Thoracic aorta (tissue), 2 donors: ENCODE measurements at places on chromosomes 16 and 17. TPM values are rescaled to one million over a fixed set of nuclear protein-coding genes. Genes with fewer than 3 reads are reported as not detected.

DNA sequence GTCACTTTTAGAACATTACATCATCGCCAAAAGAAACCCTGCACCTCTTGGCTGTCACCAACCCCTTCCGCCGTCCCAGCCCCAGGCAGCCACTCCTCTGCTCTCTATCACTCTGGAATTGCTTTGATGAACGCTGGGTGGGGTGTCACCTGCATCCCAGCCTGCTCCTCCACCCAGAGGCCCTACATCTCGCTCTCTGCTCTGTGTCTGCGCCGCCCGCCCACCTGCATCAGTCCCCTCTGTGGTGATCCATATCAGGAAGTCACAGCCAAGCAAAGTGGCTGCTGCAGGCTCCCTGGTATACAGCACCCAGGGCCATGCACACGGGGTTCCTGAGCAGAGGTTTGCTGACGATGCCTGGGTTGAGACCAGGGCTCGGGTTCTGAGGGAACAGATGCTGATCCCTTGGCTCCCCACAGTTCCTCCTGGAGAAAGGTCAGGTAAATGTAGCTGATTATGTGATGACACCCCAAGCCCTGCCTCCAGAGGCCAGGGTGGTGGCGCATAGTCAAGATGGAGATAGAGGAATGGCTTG is 30.8 kb downstream of the MPRIP start:
- no peaks in the 10 kb centered on the region for H3K27me3 ChIP-seq
- DNase-seq = no peak

GRCh38 chr17:10117581-10118001 is 80.8 kb downstream of the GAS7 start:
- H3K27ac ChIP-seq = no peak overlapping the region
- H3K36me3 ChIP-seq = no peaks in the 10 kb centered on the region
- H3K4me3 ChIP-seq = no peak overlapping the region

- no peaks in the 10 kb centered on the region for H3K4me1 ChIP-seq
- no peak for DNase-seq
Measured at GRCh38 chr17:65488665-65489064, 72.8 kb downstream of the AXIN2 start.

- H3K27ac ChIP-seq = no peak overlapping the region
- DNase-seq = no peak
- H3K4me3 ChIP-seq = no peak overlapping the region
Measured at GRCh38 chr16:16868727-16869126, 489.8 kb downstream of the NPIPA7 start.

DNA sequence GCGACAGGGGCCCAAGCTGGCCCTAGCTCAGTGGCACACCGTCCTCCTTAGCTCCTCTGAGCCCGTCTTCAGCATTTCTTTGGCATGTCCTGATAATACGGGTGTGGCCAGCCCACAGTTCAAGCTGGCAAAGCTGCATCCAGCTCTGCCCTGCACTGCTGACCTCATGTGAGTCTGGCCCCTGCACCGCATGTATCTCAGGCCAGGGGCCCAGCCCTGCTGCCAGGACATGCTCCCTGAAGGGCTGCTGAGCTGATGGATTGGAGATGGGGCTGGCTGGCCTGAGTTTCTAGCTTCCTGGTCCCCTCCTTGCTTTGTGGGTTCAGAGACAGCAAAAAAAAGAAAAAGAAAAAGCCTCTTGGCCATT is 2.4 kb downstream of the DOC2B start:
- peak overlapping the region; percentile 53 for H3K4me3 ChIP-seq
- no peak for DNase-seq

DNA sequence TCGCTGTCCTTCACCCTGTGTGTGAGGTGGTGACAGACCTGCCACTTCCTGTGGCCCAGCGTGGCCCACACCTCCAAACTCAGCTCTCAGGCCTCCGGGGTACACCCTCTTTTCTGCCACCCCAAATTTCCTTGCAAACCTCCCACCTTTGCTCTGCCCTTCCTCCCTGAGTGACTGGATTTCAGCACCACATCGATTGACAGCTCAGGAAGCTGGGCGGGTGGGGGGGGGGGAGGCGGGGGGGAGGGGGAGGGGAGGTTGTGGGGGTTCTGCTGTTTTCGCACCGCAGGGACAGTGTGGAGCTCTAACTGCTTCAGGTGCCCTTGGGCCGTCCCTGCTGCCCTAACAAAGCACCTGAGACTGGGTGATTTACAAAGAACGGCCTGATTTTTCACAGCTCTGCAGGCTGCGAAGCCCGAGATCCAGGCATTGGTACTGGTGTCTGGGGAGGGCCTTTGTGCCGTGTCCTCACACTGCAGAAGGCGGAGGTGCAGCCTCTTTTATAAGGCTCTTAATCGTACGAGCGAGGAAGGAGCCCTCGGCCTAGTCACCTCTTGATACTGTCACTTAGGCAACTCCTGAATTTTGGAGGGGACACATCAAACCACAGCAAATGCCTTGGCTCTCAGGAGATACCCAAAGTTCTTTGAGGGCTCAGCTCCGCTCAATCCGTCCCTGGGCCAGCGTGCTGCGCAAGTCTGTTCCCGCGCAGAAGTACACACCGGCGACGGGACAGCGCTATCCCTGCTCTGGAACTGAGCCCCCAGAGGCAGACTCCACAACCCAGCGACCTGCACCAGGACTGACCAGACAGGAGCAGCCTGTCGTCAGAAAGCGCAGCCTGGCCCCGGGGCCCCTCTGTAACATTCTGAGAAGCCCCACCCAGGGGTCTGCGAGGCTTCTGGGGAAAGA is 3.6 kb downstream of the NDUFAF8 start:
- peaks cover 19% of the 10 kb centered on the region for H3K4me1 ChIP-seq
- DNase-seq = no peak
- no peaks in the 10 kb centered on the region for H3K27me3 ChIP-seq
- H3K36me3 ChIP-seq = no peaks in the 10 kb centered on the region
- H3K27ac ChIP-seq = no peak overlapping the region
- H3K4me3 ChIP-seq = no peak overlapping the region

- H3K4me1 ChIP-seq = no peaks in the 10 kb centered on the region
- no peak overlapping the region for H3K27ac ChIP-seq
- no peak for DNase-seq
- H3K4me3 ChIP-seq = no peak overlapping the region
Measured at GRCh38 chr17:41212524-41213169, 13.8 kb upstream of the KRTAP9-2 start.

DNA sequence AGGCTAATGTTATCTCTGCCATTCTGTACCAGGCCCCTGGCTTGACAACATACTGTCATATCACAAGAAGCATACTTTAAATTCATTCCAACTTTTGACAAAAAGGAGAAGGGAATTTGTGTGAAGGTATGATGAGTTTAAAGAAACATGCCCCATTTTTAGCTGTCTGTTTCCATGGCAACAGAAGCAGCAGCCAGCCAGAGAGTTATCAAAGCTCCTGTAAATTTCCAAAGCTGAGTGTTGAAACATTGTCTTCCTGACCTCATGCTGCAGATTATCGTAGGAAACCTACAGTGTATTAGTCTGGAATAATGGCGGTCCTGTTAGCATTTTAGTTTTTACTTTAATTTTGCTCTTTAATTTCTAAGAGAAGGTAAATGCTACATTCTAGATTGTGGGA is 124.9 kb downstream of the MRTFB start:
- H3K27ac ChIP-seq = no peak overlapping the region
- no peaks in the 10 kb centered on the region for H3K27me3 ChIP-seq
- H3K4me1 ChIP-seq = peaks cover 4% of the 10 kb centered on the region
- no peaks in the 10 kb centered on the region for H3K36me3 ChIP-seq
- H3K4me3 ChIP-seq = no peak overlapping the region
- DNase-seq = no peak

- no peak for DNase-seq
- no peak overlapping the region for H3K27ac ChIP-seq
- H3K27me3 ChIP-seq = no peaks in the 10 kb centered on the region
- H3K4me1 ChIP-seq = no peaks in the 10 kb centered on the region
- H3K36me3 ChIP-seq = no peaks in the 10 kb centered on the region
- H3K4me3 ChIP-seq = no peak overlapping the region
Measured at GRCh38 chr17:205148-205669, 23.8 kb upstream of the DOC2B start.

DNA sequence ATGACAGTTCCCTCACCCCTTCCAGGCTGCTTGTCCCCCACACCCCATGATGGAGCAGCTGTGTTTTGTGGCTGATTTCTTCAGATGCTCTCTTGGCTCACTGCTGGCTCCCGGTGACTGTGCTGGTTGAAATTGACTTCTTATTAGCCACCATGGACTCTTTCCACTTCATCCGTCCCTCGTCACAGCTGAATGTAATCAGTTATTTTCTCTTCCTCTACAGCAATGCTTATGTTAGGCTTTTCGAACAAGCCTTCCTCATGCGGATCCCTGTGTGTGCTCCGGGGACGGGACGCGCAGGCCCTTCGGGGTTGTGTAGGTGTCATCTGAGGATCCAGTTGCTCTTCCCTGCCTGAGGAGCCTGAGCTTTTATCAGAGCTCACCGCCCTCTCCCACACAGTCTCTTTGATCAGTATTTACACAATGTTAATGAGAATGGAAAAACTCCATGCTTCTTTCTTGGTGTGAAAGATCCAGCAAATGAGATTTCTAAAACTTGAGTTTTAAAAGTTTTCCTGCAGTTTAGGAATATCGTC is 87.5 kb downstream of the RPTOR start:
- no peak for DNase-seq
- no peaks in the 10 kb centered on the region for H3K27me3 ChIP-seq
- no peak overlapping the region for H3K27ac ChIP-seq
- no peaks in the 10 kb centered on the region for H3K36me3 ChIP-seq

DNA sequence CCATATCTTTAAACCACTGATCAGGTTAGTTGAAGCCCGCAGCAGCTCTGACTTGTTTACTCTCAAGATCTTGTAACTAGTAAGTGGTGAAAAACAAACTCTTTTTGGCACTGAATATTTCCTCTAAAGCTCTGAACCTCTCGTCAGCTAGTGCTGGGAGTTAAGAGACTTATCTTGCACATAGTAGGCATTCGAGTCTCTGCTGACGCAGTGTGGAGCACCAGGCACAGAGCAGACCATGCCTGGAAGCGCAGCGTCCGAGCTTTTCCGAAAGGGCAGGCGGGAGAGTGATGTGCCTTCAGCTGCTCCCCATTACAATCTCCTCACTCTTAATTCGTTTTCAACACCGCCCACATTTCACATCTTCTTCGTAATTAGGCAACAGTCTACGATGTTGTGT is 63.0 kb downstream of the SMG6 start:
- no peaks in the 10 kb centered on the region for H3K36me3 ChIP-seq
- H3K27me3 ChIP-seq = no peaks in the 10 kb centered on the region
- no peak for DNase-seq
- no peak overlapping the region for H3K4me3 ChIP-seq

GRCh38 chr16:56871172-56871593 is 6.2 kb downstream of the SLC12A3 start:
- no peaks in the 10 kb centered on the region for H3K27me3 ChIP-seq
- DNase-seq = no peak
- H3K36me3 ChIP-seq = no peaks in the 10 kb centered on the region
- no peak overlapping the region for H3K4me3 ChIP-seq
- H3K4me1 ChIP-seq = no peaks in the 10 kb centered on the region
- no peak overlapping the region for H3K27ac ChIP-seq

DNA sequence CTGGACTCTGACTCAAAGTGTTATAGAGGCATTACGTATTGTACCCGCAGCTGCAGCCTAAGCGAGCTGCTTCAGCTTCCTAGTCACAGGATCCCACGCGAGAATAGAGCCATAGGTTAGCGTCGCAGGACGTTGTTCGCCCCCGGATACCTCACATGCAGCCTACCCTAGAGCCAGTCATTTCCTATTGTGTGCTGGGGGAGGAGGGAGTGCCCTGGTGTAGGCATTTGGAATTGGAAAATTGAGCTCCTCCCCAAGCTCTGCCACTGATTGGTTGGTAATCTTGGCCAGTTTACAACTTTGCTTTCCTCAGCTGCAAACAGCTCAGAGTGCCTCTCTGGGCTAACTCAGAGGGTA is 530 bp downstream of the NAA60 start:
- no peak for DNase-seq
- peak overlapping the region; percentile 80 for H3K4me3 ChIP-seq
- H3K4me1 ChIP-seq = peaks cover 8% of the 10 kb centered on the region
- peak overlapping the region; percentile 66 for H3K27ac ChIP-seq
- H3K36me3 ChIP-seq = peaks cover 8% of the 10 kb centered on the region

- H3K4me1 ChIP-seq = peaks cover 37% of the 10 kb centered on the region
- H3K36me3 ChIP-seq = peaks cover 50% of the 10 kb centered on the region
- no peak for DNase-seq
- H3K27me3 ChIP-seq = no peaks in the 10 kb centered on the region
- H3K4me3 ChIP-seq = no peak overlapping the region
Measured at GRCh38 chr17:49817993-49818392, 29.5 kb downstream of the KAT7 start.

DNA sequence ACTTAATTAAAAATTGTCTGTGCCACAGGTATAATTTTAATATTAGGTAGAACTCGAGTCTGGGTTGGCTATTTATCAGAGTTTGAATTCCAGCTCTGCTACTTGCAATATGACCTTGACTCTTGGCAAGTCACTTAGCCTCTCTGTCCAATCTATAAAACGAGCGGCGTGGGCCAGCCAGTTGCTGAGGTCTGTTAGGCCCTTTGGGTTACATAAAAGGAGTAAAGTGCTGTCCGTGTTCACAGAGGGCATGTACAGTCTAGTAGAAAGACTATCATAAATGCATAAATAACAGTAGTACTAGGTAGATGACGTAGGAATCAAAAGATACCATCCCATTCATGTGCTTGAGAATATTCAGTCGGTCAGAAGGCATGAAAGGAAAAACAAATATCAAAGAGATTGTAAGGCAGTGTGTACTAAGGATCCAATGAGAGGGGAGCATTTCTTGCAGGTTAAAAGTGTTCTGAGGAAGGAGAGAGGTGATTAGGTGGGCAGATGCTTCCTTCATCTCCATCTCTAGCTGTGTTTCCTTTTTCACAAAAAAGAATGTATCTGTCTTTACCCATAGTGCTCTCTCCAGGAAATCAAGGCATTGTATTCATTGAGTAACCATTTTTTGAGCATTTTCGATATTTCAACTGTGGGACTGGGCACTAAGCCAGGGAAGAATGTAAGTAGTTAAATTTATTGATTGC is 2.4 kb downstream of the TNRC6A start:
- DNase-seq = no peak
- H3K4me3 ChIP-seq = peak overlapping the region; percentile 90
- H3K36me3 ChIP-seq = no peaks in the 10 kb centered on the region
- no peaks in the 10 kb centered on the region for H3K27me3 ChIP-seq

GRCh38 chr17:11302401-11303186 is 61.6 kb downstream of the SHISA6 start:
- DNase-seq = no peak
- no peaks in the 10 kb centered on the region for H3K36me3 ChIP-seq
- no peak overlapping the region for H3K4me3 ChIP-seq
- H3K27ac ChIP-seq = no peak overlapping the region
- H3K4me1 ChIP-seq = no peaks in the 10 kb centered on the region
- H3K27me3 ChIP-seq = no peaks in the 10 kb centered on the region

DNAI2 gene
- not detected for total RNA-seq

NQO1 gene
- total RNA-seq = 115 TPM

MGAT5B gene
- total RNA-seq = 0.14 TPM

ZNF821 gene
- 5.7 TPM for total RNA-seq

KRT25 gene
- not detected for total RNA-seq

LRRC75A gene
- total RNA-seq = 4.0 TPM

RHBDF1 gene
- total RNA-seq = 109 TPM

CD7 gene
- total RNA-seq = 3.0 TPM
